Epithelial cell of umbilical artery (primary cell): ENCODE measurements at places on chromosomes 7 and 10. TPM values are rescaled to one million over a fixed set of nuclear protein-coding genes. Genes with fewer than 3 reads are reported as not detected.

ZNF33B gene
- total RNA-seq = 10.1 and 13.5 TPM in 2 replicates

MMD2 gene
- not detected in 2 replicates for total RNA-seq

CPED1 gene
- under 0.01 and 23.9 TPM in 2 replicates for total RNA-seq

APBB1IP gene
- not detected in 2 replicates for total RNA-seq

PRSS37 gene
- total RNA-seq = not detected in 2 replicates

RBM28 gene
- total RNA-seq = 15.3 and 19.6 TPM in 2 replicates

DEPP1 gene
- 191 and 220 TPM in 2 replicates for total RNA-seq

SSC4D gene
- 0.65 and 0.76 TPM in 2 replicates for total RNA-seq

ITGB8 gene
- 1.4 and 1.9 TPM in 2 replicates for total RNA-seq

CFAP58 gene
- 0.15 and 0.65 TPM in 2 replicates for total RNA-seq

ATP6V0E2 gene
- 21.1 and 24.4 TPM in 2 replicates for total RNA-seq

SPDYE2B gene
- total RNA-seq = not detected in 2 replicates

BMPER gene
- 0.32 and 0.46 TPM in 2 replicates for total RNA-seq

PVRIG gene
- total RNA-seq = not detected in 2 replicates

FBXO24 gene
- total RNA-seq = under 0.01 and 0.15 TPM in 2 replicates

RAPGEF5 gene
- total RNA-seq = 161 and 291 TPM in 2 replicates

TMEM176A gene
- not detected in 2 replicates for total RNA-seq

CNNM1 gene
- not detected in 2 replicates for total RNA-seq

EGR2 gene
- 0.32 TPM in 1 of 2 replicates, not detected in the other for total RNA-seq

ADARB2 gene
- 0.32 and 0.61 TPM in 2 replicates for total RNA-seq

TBXAS1 gene
- total RNA-seq = 17.6 and 18.5 TPM in 2 replicates

LRMDA gene
- total RNA-seq = 0.46 and 3.9 TPM in 2 replicates

LRRN3 gene
- total RNA-seq = 0.15 TPM in 1 of 2 replicates, not detected in the other

TSPAN12 gene
- 14.0 and 16.2 TPM in 2 replicates for total RNA-seq

SLC39A12 gene
- total RNA-seq = under 0.01 TPM in 1 of 2 replicates, not detected in the other

AHR gene
- total RNA-seq = 34.4 and 45.4 TPM in 2 replicates

ADCY1 gene
- 0.32 and 0.61 TPM in 2 replicates for total RNA-seq

WNT8B gene
- not detected in 2 replicates for total RNA-seq

SYT15 gene
- total RNA-seq = not detected in 2 replicates

ADRB1 gene
- total RNA-seq = under 0.01 TPM in 2 replicates

BLNK gene
- total RNA-seq = not detected in 2 replicates

WDR91 gene
- total RNA-seq = 1.9 and 2.7 TPM in 2 replicates

SFMBT2 gene
- total RNA-seq = 0.65 and 1.1 TPM in 2 replicates

IDI1 gene
- 96.5 and 111 TPM in 2 replicates for total RNA-seq

TMEM254 gene
- total RNA-seq = 3.6 and 3.8 TPM in 2 replicates

MYH16 gene
- 0.30 and 0.97 TPM in 2 replicates for total RNA-seq

PDE6C gene
- total RNA-seq = not detected in 2 replicates

STK31 gene
- under 0.01 TPM in 1 of 2 replicates, not detected in the other for total RNA-seq

GPRIN2 gene
- not detected in 2 replicates for total RNA-seq

NKX2-3 gene
- 4.4 and 5.2 TPM in 2 replicates for total RNA-seq

GPR15LG gene
- total RNA-seq = not detected in 2 replicates

WAPL gene
- 45.1 and 52.3 TPM in 2 replicates for total RNA-seq

HOXA10 gene
- 17.9 and 20.1 TPM in 2 replicates for total RNA-seq

SLC13A1 gene
- not detected in 2 replicates for total RNA-seq

SPDYE16 gene
- total RNA-seq = not detected in 2 replicates

CFAP69 gene
- 1.2 and 1.6 TPM in 2 replicates for total RNA-seq

COBL gene
- total RNA-seq = not detected in 2 replicates

CPVL gene
- not detected in 2 replicates for total RNA-seq

ECHDC3 gene
- total RNA-seq = 2.6 and 16.3 TPM in 2 replicates

TAS2R40 gene
- total RNA-seq = not detected in 2 replicates

MAGI2 gene
- 0.97 and 2.1 TPM in 2 replicates for total RNA-seq

CYP3A4 gene
- not detected in 2 replicates for total RNA-seq
